ENCODE measurements at places on chromosomes 7 and 10. TPM values are rescaled to one million over a fixed set of nuclear protein-coding genes. Genes with fewer than 3 reads are reported as not detected.

ARMC3 gene
- total RNA-seq: under 0.01 TPM

GRCh38 chr10:127048630-127049029 lies 143.4 kb downstream of the DOCK1 start:
- no peak for DNase-seq

TEX47 gene
- not detected for total RNA-seq

DNA sequence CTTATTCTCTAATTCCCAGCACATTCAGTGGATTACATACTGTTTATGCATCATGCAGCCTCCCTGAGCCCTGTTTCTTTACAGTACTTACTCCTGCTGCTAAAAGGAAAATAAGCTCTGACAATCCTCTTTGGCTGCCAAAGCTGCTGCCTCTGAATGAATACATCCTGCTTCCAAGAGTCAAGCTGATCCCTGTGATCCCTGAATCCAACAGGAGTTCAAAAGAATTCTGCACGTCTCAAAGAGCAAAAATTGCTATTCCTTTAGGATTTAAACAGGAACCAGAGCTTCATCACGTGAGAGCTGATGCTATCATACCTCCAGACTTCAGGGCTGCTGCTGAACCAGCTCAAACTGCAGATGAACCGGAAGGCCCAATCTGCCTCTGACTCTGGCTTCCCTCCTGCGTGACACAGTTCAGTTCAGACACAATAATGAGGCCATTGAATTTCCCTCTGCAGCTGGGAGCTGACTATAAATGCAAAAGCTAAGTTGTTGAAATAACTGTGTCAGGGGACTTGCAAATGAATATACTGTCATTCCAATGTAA lies 851.0 kb upstream of the PHF14 start:
- no peak for DNase-seq

DNA sequence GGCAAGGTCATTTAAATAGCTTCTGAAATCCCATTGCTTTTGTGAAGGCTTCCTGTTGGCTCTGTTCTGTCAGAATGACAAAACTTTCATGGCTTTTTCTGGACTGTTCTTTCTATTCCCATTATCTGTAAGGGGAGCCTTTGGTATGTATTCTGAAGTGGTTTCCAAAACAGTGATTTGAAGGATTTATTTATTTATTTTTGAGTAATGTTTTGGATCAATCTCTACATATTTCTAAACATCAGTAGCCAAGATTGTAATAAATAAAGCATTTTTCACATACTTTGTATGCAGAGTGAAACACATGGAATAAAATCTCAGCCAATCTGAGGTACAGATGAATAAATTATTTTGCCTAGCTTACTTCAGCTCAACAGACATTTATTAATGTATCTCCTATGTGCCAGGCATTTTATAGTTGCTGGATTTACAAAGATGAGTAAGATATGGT lies 121.1 kb downstream of the BBS9 start:
- DNase-seq: peak; percentile 25

GRCh38 chr7:46671108-46671769 lies 750.2 kb upstream of the IGFBP3 start:
- no peak for DNase-seq

- no peak for DNase-seq
Observed at GRCh38 chr10:110456523-110457091, 41.1 kb upstream of the DUSP5 start.

- DNase-seq: no peak
Observed at GRCh38 chr10:107275806-107276205, 111.3 kb upstream of the SORCS1 start.

GRCh38 chr7:96067321-96067720 lies 254.6 kb downstream of the SLC25A13 start:
- peak; percentile 27 for DNase-seq

DNA sequence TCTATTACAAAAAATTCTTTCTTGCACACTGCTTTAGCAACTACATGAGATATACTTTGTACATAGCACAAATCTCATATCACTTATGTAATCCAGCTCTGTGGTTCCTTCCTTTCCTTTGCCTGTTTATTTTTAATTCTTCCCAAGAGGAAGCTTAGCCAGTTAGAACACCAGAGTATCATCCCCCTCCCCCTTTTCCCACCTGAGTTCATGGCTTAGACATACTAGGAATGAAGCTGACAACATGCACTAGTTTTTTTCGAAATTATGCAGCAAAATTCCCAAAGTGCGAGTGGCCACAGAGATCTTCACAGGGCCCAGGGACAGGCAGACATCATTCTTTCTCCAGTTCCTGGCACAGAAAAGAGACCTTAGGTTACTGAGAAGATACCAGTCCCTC lies 17.8 kb downstream of the CAV1 start:
- no peak for DNase-seq

SLC25A28 gene
- 16.2 TPM for total RNA-seq

GRCh38 chr7:42269161-42269560 lies 32.2 kb upstream of the GLI3 start:
- DNase-seq: no peak

DNA sequence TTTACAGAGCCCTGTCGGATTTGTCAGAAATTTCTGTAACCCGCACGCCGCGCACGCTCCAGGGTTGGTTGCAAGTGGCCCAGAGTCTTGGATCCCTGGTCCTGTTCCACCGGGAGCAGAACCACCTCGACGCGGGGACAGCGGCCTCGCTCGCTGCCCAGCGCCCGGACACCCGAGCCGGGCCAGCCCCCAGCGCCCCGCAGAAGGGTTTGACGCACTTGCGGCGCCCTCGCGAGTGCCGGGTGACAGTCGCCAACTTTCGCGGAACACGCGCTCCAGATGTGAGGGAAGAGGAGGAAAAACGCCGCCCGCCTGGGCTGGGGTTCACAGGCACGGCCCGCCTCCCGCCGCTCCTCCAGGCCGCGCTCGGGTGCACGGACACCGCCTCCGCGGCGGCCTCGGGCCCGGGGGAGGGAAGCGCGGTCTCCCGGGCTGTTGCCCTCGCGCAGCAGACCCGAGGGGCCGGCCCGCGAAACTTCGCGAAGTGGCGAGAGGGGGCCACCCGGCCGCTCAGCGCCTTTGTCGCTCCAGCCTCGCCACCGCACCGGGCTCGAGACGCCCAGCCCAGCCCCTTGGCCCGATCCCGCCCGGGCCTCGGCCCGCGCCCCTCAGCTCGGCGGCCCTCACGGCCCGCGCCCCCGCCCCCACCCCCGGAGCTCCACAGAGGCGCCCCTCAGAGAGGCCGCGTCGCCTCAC lies 514 bp downstream of the RNF216 start:
- peak; percentile 85 for DNase-seq

DNA sequence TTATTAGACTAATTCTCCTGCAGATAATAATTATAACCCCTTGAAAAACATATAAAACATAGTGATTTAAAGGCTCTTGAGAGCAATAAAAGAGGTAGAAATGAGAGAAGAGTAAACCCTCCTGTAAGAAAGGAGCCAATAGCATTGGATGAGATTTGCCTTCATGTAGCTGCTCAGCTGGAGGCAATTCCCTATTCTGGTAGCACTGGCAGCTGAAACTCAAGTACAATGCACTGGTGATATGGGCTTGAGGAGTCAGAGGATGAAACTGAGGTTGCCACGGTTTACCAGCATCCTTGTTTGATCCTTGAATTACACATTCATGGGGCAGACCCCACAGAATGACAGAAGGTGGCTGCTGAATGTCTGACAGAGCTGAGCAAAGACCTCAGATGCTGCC lies 76.4 kb downstream of the CTTNBP2 start:
- DNase-seq: no peak

DNA sequence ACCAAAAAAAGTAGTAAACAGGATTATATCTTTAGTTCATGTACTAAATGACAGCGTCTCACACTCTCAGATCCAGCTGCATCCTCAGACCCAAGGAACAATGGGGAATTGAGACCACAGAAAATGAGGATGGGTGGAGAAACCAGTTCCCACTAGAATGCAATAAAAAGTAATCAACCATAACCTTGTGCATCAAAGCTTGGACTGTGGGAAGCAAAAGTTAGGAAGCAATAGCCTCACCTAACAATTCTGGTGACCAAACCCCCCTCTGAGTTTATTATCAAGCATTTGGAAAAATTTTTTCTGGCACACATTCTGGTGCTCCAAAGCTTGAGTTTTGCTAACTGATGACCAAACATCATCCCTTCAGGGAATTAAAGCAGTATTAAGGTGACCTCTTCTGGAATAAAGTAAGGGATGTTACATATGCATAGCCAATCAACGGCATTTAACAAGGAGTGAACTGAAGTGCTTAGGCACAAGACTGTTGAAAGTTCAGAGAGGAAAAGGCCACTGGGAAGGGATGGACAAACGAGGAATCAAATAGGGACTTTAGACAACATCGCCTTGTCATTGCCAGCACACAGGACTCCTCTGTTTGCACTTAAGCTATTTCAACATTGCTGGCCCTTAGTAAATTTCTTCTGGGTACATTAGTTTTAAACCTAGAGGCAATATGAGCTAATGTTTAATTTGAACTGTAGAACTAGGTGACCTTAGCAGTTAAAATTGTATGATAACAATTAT lies 1.2 kb upstream of the MAT1A start:
- DNase-seq: no peak

TMEM130 gene
- 1.1 TPM for total RNA-seq

- no peak for DNase-seq
Observed at GRCh38 chr10:5018134-5018533, 14.5 kb upstream of the AKR1C2 start.

TMEM72 gene
- not detected for total RNA-seq

DNA sequence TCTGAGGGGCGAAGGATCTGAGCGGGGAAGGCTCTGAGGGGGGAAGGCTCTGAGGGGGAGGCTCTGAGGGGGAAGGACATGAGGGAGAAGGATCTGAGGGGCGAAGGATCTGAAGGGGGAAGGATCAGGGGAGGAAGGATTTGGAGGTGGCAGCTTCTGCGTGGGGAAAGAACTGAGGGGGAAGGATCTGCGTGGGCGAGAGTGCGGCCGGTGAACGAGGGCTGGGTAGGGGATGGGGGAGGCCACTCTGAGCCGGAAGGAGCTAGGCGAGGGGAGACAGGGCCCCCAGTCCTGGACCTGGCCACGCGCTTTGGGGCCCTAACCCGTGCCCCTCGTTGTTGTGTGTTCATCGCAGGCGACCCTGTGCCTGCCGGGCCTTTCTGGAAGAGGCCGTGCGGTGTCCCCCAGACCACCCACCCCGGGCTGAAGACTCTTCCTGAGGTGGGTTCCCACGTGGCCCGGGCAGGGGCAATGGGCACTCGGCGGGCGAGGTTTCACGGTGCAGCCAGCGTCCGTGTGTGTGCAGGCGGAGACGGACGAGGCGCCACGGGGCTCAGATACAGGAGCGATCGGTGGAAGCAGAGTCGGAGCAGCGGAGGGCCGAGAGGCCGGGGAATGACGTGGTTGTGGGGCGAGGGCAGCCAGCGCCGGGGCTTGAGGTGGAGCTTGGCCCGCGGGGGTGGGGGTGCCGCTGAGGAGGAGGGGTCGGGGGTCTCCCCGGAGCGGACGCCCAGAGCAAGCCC lies 2.0 kb downstream of the CALY start:
- DNase-seq: peak; percentile 91

LRRN3 gene
- total RNA-seq: 2.4 TPM

LEP gene
- 0.36 TPM for total RNA-seq

DNA sequence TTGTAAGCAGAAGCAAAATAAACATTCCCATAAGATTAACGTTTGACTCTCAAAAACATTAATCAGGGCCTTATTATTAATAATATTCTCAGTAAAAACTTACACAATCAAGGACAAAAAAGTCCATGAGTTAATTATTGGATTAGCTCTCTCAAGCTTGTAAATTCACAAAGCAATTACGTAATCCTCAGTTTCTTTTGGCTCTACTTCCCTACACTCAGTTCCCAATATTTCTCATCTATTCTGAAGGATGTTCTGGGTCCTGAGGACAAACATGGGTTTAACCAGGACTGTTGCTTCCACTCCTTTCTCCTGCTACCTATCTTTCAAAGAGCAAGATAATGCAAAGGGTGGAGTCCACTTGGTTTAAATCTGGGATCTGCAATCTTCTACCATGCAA lies 15.1 kb downstream of the FBXL13 start:
- DNase-seq: no peak

DNA sequence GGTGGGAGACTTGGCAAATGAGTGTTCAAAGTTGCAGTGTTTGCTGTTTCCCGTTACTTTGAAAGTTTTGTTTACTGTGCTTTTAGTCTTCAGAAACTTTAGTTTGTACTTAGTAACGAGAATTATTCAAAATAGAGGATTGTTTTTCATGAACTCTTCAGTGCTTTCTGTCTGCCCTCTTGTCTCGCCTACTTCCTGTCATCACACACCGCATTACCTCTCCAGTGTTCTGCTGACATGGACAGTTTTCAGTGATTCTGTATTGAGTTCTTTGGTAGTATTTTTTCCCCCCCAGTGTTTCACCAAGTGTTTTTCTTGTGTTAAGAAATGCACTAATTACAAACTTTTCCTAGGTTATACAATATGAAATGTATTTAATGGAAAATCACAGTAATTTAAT lies 207.0 kb downstream of the MLLT10 start:
- no peak for DNase-seq

- DNase-seq: no peak
Observed at GRCh38 chr10:104328646-104328895, 9.7 kb downstream of the ITPRIP start.

REEP3 gene
- 66.6 TPM for total RNA-seq

FXYD4 gene
- not detected for total RNA-seq

DNA sequence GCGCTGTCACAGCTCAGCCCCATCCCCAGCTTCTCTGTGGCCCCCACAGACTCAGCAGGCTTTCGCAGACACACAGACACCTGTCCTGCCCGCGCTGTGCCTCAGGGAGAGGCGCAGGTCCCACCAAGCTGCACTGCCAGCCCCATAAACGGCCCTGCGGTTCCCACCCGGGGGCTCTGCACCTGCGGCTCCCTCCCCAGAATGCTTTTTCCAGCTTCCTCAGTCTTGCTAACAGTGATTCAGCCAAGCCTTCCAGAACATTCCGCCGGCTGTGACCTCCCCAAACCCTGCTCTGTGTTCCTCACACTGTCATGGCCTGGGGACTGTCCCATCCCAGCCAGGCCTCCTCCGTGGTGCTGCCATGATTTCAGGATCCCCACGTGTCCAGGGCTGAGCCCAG lies 27.8 kb upstream of the TNRC18 start:
- DNase-seq: no peak
